Suprapubic skin (tissue), 4 donors: ENCODE measurements at places on chromosomes 6 and 20.

GRCh38 chr6:131107151-131107550 lies 28.1 kb upstream of the AKAP7 start:
- no peak for DNase-seq

GRCh38 chr20:2559279-2559626 lies 22.9 kb downstream of the TMC2 start:
- DNase-seq, result no peak

DNA sequence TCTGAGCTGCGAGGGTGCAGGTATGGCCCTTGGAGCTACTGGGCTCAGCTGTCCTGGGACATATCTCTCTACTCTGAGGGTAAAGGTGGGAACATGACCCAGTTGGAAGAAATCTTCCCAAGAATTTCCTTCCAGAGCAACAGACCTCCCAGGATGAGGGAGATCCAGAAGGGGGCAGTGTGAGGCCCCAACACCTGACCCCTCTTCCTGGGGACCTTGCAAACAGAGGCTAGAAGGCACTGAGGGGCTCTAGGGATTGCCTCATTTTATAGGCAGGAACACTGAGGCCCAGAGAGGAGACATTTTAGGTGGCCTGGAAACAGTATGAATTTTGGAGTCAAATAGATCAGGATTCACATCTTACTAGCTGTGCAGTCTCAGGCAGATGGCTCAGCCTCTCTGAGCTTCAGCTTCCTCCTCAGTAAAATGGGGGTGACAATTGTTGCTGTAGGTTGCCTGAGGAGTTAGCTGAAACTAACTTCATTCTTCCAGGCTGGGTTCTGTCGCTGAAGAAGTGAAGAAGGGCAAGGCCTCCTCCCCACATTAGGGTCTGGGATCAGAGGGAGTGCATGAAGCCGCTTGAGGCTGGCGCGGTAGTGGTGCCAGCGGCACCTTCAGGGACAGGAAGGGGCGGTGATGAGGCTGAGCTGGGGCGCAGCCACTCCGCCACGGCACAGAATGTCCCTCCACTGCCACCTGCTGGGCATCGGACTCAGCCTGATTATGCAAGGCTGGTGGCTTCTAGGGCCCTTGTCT lies 11.4 kb downstream of the KCNK17 start:
- DNase-seq, result peak; percentile 90

GRCh38 chr20:7828437-7828836 lies 111.8 kb downstream of the HAO1 start:
- DNase-seq, result no peak

DNA sequence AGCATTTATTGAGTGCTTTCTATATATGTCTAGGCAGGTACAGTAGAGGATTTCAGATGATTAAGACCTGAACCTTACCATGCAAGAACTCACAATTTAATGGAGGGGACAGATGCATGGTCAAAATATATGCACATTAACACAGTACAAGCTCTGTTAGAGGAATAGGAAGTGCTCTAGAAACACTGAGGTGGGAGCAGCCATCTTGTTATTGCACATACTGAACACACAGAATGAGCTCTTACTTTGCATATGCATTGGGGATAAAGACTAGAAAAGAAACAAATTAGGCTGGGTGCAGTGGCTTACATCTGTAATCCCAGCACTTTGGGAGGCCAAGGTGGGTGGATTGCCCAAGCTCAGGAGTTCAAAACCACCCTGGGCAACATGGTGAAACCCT lies 438.3 kb downstream of the UTRN start:
- DNase-seq, result no peak

DNA sequence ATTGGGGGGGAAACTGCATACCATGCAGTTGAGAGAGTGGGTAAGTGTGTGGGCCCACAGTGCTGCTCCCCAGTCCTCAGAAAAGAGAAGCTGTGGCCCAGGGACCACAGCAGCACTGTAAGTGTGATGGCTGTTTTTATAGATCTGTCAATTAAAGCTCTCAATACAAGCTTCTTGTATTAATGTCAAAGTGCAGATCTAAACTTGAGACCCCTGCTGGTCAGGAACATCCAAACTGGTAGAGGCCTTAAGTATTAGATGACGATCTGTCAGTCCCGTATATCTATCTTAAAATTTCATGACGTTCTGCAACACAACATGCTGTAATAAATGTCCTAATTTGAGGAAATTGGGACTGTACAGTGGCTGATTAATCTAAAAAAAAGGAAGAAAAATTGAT lies 74.8 kb downstream of the TULP4 start:
- DNase-seq, result no peak

GRCh38 chr6:131840936-131841583 lies 33.2 kb downstream of the ENPP1 start:
- no peak for DNase-seq
